ENCODE measurements at places on chromosomes 1 and 21.
A peak's percentile ranks its signal among the peaks of the same experiment; 100 is the strongest.

DNA sequence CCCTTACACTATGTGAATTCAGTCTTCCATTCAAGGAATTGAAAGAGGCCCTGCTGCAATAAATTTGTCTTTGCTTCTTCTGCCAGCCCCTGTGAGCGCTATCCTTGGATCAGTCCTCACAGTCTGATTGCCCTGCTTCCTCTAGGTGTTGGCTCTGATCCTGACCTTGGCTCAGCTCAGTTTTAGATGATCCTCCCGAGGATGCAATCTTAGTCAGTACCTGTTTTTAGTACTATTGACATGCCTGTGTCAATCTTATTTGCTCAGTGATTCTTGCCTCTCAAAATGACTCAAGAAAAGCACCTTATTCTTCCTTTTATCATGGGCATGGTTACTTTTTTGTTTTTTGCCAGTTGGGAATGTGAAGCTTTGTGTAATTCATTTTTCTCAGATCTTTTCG is 101.4 kb upstream of the KCNK1 start:
- no peak for DNase-seq

DNA sequence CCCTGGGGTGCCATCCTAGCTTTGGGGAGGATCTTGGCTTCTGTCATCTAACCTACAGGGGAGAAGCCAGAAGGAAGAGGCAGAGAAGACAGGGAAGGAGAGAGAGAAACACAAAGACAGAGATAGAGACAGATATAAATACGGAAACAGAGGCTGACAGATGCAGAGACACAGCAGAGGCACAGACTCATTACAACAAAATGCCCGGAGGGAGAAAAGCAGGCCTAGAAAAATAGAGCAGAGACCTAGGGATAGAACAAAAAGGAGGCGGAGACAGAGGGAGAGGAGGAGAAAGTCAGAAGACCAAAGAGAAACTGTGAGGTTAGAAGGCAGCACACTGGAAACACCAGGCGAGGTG is 1.9 kb downstream of the PEAR1 start:
- DNase-seq = no peak

DNA sequence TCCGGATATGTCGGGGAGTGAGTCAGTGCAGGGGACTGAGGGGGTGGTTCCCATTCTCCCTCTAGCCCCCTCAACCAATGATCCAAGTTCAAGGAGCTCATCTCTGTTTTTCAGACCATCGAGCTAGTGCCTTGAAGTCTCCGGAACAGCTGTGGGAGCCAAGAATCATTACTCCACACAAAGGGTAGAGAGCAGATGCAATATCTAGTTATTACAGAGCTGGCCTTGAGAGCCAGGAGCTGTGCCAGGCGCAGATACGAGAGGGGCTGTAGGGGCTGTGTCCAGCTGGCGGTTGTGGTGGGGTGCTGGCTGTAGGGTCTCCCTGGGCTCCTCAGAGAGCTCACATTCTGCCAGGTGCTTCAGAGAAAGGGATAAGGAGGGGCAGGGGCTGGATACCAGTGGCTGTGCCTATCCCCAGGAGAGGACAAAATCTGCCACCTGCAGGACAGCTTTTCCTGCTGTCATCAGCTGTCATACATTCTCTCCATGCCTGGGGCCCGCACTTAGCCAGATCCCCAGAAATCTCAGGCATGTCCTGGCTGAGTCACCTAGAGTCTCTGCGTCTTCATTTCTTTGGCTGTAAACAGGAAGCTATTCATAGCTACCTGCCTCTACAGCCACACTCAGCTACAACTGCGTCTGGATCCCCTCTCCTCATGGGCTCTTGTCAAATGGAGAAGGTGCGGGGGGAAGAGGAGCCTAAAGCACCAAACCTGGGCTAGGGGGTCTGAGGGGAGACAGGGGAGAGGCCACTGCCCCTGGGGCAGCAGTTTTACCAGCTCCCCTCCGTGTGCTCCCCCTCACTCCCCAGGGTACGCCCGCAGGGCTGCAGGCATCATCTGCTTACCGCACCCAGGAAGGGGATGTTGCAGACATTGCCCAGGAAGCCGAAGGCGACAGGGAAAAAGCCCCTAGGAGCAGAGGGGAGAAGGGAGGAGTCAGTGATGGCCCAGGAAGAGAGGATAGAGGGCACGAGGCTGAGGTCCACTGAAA is 2.4 kb upstream of the KISS1 start:
- no peak for DNase-seq

- no peak for DNase-seq
Observed at GRCh38 chr1:223642237-223642636, 23.3 kb downstream of the CAPN8 start.

- DNase-seq = peak; percentile 21
Observed at GRCh38 chr1:98794196-98794886, 132.8 kb downstream of the SNX7 start.

- no peak for DNase-seq
Observed at GRCh38 chr21:38859852-38860251, 54.1 kb downstream of the ETS2 start.

GRCh38 chr1:147072482-147073432 is 99.5 kb downstream of the PRKAB2 start:
- DNase-seq = no peak

DNA sequence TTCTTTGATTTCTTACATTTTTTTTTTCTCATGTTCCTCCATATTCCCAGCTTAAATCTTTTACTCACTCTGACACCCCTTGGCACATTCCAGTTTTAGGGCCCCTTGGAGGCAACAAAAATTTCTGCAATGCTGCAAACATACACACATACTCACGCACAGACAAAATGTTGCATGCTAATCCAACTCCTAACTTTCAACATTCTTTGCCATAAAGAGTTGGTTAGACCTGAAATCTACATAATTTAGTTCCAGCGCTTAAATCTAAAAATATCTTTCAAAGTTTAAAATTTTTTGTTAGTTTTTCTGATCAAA is 103.9 kb downstream of the PTPN14 start:
- DNase-seq = no peak

DNA sequence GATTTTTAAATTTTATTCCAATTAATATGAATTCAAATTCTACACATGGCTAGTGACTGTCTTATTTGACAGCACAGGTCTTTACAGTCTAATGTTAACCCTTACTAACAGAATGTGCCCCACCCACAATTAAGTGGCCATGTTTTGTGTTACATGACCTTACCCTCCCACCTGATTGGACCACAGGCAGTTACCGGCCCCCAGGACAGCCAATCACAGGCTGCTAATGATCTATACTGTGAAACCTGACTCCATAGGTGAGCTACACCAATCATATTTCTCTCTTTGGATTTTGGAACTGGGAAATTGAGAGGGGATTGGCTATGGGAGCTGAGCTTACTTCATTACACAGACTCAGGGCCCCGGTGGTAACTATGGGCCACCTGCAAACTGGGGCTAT is 27.5 kb downstream of the ZP4 start:
- no peak for DNase-seq

DNA sequence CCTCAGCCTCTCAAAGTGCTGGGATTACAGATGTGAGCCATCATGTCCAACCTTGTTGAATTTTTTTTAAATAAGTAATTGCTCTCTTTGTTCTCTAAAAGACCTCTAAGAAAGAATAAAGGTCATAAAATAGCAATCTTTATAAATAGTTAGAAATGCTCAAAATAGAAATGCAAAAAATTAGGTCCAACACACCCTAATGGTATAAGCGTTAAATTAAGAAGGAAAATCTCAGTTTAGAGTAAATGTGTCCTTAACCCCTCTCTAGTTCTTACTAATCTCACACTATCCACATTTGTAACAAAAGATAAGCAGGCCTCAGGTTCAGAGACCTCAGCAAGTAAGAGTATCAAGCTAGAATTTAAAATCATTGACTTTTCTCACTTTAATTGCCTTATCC is 38.3 kb upstream of the GLIS1 start:
- DNase-seq = no peak

GRCh38 chr21:35127026-35127425 is 77.9 kb upstream of the RUNX1 start:
- DNase-seq = no peak

DNA sequence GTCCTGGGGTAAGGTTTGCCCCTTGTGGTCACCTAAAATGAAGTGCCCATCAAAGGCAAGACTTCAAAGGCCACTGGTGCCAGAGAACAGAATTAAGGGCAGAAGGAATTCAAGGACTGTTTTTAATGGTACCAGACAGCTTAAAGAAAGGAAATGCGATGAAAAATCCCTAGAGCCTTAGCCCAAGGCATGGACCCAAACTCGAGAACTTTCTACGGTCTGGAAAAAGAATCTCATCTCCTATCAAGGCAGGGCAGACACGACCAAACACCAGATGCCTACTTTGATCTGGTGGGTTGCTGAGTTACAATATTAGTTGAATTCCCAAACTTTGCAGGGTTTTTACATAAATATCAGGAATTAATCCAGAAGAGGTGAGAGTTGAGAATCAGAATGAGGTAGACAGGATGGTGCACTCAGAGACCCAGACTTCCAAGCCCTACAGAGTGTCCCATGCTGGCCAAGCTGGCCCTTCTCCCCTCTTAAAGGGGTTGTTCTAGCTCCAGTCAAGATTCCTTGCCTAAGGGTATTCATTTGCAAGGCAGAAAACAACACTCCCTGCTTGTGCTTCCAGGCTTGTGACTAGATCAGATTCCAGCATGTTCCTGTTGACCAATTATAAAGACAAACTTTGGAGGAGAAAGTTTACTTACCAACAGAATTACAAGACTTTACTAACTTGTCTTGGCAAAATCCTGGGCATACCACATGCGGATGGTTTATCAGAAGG is 48.0 kb downstream of the EDN2 start:
- DNase-seq = no peak

GRCh38 chr1:16145030-16145661 is 10.7 kb downstream of the EPHA2 start:
- no peak for DNase-seq

DNA sequence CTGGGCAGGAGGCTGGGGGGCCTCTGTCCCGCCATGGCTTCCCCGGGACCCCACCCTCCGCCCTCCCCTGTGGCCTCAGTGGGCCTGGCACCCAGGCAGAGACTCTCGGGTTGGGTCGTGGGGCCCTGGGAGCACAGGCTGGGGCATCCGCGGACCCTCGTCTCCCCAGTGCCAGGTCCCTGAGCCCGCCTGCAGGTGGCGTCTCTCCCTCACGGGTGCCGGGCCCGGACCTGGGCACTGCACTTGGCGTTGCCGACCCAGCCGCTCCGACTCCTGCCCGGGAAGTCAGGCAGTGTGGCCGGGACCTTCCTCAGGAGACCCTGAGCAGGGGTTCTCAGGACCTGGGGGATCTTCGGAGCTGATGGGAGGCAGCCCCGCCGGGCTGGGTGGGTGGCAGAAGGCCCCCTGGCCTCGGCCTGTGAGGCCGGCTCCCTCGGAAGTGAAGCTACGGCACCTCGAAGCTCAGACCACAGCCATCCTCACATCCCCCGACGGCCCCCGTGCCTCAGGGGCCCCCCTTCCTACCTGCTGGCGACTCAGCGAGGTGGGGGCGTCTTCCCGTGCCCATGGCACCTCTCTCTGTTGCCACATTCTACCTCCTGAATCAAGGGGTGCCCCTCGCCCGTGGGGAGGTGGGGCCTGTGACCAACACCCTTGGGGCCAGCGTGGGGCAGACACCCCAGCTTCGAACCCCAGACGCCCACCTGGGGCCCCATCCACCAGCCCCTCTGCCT is 6.4 kb upstream of the C1orf159 start:
- DNase-seq = peak; percentile 78

GRCh38 chr1:119091618-119092017 is 48.8 kb downstream of the WARS2 start:
- no peak for DNase-seq

DNA sequence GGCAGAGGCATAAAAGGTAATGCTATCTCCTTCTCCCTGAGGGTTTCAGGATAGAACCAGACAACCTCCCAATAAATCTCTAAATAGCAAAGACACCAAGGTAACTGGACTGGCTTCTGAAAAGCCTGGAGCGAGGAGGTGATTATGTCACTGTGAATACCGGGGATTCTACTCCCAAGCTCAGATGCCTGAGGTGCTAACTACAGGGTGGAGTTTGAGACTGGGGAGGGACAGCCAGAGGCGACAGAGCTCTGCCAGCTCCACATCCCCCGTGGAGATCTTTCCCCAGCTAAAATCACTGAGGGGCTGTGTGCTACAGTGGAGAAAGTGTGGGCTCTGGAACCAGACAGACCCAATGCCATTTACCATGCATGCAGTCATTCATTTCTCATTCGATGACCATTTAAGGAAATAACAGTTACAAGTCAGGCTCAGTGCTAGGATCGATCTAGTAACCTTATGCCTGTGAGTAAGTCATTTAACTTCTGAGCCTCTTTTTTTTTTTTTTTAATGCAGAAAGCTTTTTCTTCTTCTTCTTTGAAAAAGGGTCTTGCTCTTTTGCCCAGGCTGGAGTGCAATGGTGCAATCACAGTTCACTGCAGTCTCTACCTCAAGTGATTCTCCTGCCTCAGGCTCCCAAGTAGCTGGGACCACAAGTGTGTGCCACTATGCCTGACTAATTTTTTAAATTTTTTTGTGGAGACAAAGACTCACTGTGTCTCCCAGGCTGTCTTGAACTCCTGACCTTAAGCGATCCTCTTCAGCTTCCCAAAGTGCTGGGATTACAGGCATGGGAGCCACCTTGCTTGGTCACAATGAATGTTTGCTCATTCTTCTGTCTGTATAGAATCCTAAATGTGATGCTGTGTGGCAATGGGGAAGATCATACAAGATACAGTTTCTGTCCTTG is 8.1 kb upstream of the SLC45A3 start:
- no peak for DNase-seq

DNA sequence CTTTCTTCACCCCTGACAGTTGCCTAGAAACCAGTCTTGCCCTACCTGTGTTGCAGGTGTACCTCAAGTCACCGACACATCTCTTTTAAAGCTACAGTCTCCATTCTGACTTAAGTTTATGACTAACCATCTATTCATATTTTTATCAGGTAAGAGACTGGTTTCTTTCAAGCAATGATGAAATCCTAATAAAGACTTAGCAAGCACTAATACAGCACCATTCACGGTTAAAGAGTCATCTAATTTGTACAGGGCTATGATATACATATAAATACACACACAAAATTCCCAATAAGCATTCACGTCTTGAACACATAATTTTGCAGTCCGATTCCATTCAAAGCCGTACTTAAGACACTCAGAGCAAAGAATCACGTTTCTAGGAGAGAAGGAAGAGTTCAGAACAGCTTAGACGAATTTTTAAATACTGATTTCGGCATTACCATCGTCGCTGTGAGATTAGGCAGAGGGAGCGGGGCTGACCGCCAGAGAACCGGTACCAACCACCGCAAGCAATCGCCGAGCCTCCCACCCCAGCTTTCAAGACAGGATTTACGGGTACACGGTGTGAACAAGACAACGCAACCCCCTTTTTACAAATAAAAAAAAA is 943 bp downstream of the ERRFI1 start:
- DNase-seq = no peak

DNA sequence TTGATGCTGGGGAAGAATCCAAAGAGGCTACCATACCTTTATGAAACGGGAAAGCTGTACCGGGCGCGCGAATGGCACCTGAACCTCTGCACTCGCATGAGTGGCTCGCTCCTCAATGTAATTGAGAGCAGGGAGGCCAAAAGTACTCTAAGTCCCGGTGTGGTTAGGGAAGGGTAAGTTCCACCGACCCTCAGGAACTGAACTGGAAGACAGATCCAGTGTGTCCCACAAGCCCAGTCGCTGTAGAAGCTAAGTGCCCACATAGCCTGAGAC is 1.0 kb downstream of the GATAD2B start:
- DNase-seq = no peak

- DNase-seq = no peak
Observed at GRCh38 chr1:200862713-200863415, 9.9 kb upstream of the GPR25 start.

GRCh38 chr1:238111081-238111480 is 220.4 kb upstream of the ZP4 start:
- DNase-seq = no peak
